ENCODE measurements at places on chromosomes 4 and X.

DNA sequence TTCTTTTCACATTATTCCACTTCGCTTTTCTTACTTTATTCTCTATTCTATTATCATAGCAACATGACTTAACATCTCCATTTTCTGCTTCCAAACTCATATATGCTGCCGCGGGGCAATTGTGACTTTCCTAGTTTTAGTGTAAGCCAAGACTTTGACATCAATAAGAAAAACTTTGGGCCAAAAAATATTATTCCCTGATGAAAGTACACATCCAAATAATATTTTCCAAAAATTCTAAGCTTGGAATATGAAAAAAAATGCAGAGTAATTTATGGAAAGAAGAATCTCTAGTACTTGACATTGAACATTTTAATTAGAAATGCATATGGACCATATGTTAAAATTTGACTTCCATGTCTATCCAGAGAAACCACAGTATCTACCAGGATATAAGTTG, 995.1 kb upstream of the INTU start:
- DNase-seq = no peak

DNA sequence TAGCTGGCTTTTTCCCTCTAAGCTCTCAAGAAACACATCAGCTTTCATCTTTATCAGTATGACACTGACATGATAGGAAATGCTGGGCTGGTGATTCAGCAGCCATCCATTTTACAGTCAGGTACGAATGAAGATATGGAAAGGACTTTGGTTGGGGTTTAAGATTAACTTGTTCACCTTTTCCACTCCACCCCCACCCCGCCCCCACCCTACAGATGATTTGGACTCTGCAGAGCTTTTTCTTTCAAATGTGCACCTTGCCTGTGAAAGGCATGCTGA, 132.6 kb downstream of the AKAP4 start:
- DNase-seq = no peak

GRCh38 chr4:53653484-53654053, 62.3 kb upstream of the LNX1 start:
- no peak for DNase-seq

DNA sequence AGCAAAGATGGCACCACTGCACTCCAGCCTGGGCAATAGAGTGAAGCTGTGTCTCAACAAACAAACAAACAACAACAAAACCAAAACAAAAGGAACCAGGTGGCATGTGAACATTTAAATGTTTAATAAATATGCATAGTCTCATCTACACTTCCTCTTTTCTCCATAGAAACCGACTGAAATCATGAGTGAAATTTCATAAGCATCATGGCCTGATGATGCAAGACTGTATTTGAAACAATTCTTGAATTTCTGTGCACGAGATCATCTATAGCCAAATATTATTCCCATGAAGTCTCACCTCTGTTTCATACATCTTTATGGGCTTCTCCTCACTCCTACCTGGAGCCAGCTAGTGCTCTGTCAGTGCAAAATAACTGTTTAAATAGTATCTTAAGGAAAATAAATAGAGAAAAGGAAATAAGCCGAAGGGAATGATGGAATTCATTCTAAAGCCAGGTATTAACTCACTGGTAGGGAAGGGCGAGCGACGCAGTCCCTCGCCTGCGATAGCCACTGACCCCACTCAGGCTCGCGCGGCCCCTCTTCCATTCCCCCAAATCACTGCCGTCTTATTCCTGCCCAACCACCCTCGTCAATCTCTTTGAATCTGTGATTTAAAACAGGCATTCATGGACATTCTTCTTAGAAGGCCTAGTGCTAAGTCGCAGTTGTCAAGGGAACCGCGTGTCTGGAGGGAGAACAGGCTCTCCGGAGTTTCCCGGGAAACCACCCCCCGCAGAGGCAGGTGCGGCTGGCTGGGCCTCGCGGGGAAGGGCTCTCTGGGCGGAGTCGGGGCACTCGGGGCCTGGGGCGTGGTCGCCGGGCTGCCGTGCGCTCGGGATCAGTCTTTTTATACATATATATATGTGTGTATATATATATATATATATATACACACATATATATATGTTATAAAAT, 52.4 kb upstream of the TRIM2 start:
- DNase-seq = peak; percentile 29

DNA sequence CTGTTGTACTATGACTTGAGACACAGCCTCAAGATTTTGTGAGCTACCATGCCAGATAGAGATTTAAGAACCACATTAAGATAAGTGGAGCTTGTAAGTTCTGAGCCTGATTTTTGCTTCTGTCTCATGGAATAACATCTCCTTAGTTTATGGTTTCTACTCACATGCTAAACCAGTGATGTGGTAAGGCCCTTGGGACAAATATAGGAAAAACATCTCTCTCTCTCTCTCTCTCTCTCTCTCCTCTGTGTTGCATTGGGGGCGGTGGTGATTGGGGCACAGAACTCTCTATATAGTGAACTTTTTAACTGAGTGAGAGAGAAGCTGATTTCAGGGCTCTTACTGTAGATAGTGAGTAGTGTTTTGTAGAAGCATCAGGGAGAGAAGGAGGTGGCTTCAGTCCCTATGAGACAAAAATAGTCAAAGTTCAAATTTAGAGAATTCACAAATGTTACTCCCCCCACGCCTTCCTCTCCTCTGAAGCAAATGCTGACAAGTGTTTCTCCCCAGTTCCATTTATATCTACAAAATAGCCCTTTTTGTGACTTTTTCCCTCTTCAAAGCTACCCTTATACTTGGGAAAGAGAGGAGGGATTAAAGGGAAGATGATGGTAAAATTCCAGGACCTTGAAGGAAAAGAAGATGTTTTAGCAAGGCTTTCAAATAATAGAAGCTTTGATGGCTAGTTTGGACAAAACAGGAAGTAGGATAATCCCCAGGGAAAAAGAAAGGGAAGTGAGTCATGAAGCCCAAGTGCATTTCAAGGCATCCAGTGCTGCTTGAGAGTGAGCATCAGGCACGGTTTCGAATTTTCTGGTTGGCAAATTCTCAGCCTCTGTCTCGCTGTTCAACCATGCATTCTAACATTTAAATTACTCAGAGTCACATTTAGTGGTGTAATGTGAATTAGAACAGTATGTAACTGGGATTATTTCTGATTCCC, 134.3 kb upstream of the AP1S2 start:
- no peak for DNase-seq

- no peak for DNase-seq
These were observed 358.9 kb downstream of the FBXO8 start for GRCh38 chr4:173924561-173924960.

DNA sequence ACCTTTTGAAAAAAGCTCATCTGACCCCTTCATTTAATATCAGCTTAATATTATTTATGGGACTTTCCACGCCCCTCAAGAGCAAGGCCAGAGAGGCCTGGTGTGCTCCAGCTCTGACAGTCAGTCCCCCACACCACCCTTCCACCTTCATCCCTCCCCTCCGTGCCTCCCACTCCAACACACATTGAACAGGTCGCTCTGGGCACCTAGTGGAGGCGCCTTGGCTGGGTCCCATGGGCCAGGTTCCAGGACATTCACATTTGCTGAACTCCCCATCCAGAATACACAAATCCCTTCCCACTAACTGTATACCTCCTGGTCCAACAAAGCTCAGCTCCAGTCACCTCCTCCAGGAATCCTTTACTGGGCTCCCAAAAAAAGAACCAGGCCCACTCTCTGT, 137.5 kb downstream of the BCOR start:
- DNase-seq = no peak

GRCh38 chrX:55142919-55143310, 54.1 kb downstream of the PAGE2 start:
- no peak for DNase-seq

DNA sequence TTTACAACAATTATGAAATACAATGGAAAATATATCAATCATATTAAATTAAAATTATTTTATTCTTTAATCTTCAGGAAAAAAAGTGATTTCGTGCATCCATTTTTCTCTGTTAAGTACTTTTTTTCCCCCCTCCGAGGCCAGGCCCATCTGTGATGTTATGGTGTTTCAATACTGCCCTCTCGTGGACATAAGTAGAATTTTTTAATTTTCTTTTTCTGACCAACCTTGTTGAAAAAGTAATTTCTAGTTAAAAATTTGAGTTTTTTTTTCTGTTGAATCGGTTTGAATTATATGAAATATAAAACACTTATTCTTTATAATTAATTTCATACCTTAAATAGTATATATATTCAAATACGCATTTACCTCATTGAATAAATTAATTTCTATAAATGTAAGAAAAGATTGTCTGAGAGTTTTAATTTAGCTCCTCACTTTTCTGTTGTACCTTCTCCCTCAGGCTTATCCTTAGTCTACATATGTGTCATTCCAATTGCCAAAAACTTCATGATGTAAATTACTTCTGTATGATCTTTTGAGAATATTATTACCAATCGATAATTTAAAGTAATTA, 175.8 kb upstream of the TECRL start:
- no peak for DNase-seq

DNA sequence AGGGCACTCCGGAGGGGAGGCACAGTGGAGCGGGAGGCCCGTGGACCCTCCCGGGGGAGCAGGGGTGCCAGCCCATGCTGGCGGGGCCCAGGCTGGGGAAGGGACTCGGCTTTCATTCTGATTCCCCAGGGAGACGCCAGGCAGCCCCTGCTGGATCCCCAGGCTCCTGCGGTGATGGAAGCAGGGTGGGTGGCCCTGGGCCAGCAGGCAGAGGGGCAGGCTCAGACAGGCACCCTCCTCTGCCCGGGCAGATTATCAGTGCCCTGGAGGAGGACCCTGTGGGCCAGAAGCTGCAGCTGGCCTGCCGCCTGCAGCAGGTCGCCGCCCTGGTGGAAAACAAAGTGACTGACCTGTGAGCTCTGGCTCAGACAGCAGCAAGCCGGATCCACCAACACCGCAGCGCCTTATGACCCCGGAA, 2.1 kb upstream of the SRPK3 start:
- DNase-seq = no peak

- no peak for DNase-seq
These were observed 97.4 kb downstream of the SHOX start for GRCh38 chrX:727738-728621.

DNA sequence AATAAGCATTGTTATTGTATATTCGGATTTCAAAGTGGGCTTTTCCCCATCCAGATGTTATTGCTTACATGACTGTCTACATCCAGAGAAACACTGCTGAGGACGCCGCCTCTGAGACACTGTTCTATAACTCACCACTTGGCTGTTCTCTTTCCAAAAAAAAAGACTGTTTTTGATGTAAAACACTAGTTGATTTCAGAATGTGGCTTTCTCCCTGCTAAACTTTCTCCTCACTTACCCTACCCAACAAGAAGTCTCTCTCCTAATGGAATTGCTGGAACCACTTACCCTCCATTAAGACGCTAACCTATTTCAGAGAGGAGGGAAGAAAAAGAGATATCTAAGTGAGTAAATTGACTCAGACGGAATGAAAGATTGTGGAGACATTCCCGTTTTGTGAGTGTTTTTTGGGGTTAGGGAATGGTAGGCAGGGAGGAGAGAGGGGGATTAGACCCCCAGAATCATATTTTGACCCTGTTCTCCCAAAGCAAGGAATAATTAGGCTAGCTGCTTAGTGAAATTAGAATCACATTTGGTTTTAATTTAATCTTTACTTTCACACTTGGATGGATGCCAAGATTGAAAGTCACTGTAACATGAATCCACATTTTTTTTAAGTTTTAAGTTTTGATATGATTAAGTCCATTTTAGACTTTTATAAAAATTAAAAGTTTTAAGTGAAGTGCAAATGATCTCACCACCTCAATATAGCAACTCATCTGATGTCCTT, 174.9 kb downstream of the CHIC2 start:
- no peak for DNase-seq

- DNase-seq = no peak
These were observed 46.8 kb upstream of the ELF2 start for GRCh38 chr4:139223682-139224317.

DNA sequence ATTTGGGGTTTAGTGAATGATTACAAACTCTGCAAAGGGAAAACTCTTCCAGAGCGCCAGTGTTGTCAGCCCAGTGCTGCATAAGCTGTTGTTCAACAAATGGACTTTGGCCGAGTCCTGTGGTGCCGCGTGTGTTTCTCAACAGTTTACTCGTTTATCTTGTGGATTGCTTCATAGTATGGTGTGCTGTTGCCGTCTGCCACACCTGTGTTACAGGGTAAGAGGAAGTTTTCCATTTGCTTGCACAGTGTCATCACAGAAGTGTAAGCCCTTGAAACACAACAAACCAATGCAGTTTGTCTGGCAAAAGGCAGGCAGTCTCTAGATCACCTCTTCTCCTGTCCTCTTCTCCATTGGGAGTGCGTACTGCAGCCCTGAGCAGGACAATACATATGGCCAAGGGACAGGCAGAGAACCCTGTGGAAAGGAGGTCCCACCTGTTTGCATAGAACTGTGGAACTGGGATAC, 66.3 kb downstream of the DCUN1D4 start:
- DNase-seq = no peak

GRCh38 chrX:119753001-119753400, 5.4 kb upstream of the SOWAHD start:
- DNase-seq = no peak

- no peak for DNase-seq
These were observed 22.4 kb downstream of the DCTD start for GRCh38 chr4:182894681-182895275.

DNA sequence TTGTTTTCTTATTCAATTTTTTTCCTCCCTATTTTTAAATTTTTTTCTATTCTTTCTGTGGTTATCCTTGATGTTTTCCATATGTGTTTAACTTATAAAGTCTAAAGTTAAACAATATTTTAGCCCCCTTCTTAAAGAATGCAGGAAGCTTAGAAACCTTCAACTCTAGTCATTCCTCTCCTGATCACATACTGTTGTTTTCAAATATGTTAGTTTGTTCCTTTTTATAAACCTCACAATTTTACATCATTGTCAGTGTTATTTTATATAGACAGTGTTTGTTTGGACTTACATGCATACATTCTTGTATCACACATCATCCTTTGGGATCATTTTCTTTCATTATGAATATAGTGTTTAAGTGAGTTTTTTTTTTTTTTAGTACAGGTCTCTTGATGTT, 31.6 kb downstream of the KANTR start:
- DNase-seq = no peak

- no peak for DNase-seq
These were observed 2.8 kb downstream of the SFRP2 start for GRCh38 chr4:153785910-153786721.

DNA sequence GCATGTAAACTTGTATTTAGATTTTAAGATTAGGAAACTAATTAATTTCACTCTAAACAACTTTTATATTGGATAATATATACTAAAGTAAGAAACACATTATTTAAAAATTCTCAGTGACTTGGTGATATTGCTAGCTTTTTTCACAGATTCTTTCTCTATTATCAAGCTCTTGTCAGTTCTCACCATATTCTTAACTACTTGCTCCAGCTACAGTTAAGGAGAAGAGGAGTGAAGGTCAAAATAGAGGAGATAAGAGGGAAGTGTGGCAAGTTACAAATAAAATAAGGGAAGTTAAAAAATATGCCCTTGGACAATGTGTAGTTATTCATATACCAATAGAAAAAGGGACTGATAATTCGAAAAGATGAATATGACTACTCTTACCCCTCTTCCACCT, 34.7 kb upstream of the NAF1 start:
- no peak for DNase-seq

DNA sequence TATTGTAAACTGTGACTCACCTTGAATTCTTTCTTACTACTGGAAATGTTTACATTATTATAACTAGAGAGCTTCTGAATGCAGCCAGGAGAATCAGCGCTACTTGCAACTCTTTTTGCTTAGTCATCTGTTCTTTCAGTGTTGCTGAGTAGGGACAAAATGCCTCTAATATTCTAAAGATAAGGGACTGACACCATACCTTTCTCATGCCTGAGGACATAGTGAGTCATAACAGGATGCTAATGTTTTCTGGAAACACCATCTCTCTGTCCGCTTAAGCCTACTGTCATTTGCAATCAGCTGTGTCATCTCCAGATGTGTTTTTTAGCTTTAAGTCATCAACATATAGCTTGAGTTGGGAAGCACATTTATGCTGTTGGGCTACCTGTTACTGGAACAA, 108.3 kb downstream of the QRFPR start:
- DNase-seq = no peak
